SK-N-SH (cell line): ENCODE measurements at places on chromosomes 4 and X.

DNA sequence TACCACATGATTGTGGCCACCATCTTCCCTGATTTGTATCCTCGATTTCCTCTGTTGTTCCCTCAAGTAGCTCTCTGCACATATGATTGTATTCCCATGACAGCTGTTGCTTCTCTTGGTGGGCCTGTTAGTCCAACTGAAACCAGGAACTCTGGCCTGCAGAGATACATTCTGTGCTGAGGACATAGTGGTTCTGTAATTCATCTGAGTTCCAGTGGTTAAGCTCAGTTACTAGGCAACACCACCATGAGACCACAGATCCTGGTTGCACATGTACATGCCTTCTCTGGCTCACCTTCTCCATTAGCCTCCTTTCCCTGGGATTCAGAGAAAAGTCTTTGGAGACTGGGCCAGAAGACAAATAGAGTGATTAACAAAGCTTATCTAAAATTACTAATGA is 172.1 kb upstream of the SLC7A11 start:
- no peak for DNase-seq

DNA sequence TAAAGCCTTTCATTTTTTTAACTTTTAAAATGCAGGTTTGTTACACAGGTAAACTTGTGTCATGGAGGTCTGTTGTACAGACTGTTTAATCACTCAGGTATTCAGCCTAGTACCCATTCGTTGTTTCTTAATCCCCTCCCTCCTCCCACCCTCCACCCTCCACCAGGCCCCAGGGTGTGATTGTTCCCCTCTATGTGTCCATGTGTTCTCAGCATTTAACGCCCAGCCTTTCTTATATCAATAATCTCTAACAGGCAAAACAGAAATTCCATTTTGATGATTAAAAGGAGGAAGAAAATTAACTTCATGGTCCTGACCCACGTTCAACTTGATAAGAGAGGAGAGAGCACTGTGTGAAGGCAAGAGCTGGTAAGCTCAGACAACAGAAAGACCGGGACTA is 75.1 kb downstream of the TSPAN5 start:
- no peak for DNase-seq

- DNase-seq: no peak
These were observed 82.0 kb downstream of the MANBA start for GRCh38 chr4:102678695-102679335.

GRCh38 chrX:26286836-26287235 is 70.9 kb downstream of the MAGEB5 start:
- DNase-seq: no peak

GRCh38 chr4:74377714-74378113 is 12.8 kb downstream of the EREG start:
- DNase-seq: no peak

DNA sequence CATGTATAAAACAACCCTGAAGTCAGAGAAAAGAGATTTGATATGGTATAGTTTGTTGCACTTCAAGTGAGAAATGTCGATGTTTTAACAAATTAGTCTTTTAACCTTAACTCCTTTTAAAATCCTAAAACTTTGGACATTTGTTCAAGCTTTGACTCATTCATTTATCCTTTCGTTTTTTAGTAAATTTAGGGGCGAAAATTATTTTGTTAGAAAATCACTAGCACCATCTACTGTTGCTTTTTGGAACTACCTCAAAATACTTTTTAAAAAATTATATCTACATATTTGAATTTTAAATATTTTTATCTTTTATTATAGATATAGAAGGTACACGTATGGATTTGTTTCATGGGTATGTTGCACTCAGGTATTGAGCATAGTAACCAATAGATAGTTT is 165.1 kb upstream of the POF1B start:
- DNase-seq: no peak

DNA sequence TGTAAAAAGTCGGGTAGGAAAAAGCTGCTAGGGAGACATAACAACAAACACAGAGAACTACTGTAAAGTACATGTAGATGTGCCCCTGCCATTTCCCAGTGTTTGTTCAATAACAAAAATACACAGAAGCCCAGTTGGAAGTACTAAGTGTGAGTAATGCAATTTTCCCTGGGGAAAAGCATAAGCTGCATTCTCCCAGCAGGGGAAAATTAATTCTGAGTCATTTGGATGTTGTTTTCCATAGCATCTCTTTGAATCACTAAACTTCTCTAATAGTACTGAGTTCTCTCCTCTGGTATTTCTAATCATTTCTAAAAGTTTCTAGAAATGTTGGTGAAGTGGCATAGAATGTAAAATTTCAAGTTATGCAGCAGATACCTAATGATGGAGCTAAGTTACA is 1114.9 kb downstream of the C4orf33 start:
- no peak for DNase-seq
